ENCODE measurements at places on chromosomes 3 and 15.

DNA sequence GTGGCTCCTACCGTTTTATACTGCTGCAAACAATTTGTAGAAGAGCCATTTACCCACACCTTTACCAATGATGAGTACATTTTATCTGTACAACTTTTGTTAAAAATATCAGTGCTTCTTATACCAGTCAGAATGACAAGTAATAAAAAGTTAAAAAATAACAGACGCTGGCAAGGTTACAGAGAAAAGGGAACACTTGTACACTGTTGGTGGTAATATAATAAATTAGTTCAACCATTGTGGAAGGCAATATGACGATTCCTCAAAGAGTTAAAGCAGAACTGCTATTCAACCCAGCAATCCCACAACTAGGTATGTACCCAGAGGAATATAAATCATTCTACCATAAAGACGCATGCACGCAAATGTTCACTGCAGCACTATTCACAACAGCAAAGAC is 51.9 kb downstream of the ARRDC4 start:
- no peak for ATAC-seq

- ATAC-seq: no peak
Observed at GRCh38 chr15:28023933-28024888, 74.9 kb downstream of the OCA2 start.

- ATAC-seq: no peak
Observed at GRCh38 chr3:196060834-196061233, 21.1 kb downstream of the TFRC start.

DNA sequence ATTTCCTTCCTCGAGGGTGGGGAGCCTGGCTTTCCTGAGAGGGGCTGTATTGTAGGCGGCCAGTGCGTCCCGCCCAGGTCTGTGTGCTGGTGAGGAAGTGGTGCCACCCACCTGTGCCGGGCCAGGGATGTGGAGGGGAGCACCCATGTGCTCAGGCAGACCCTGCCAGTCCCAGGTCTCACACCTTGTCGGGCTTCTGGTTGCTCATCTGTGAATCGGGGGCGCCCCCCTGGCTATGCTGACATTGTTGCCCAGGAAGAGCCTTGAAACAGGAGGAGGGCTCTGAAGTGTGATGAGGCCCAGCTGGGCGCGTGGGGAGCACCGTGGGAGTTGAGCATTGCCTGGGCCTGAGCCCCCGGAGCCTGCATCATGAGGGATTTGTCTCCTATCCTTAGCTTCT is 4.8 kb downstream of the FBLN2 start:
- no peak for ATAC-seq

Data from esophagus mucosa (tissue), 1 donor.